ENCODE measurements at places on chromosomes 7 and 10. TPM values are rescaled to one million over a fixed set of nuclear protein-coding genes. Genes with fewer than 3 reads are reported as not detected.

- DNase-seq, result no peak
These were observed 2.1 kb upstream of the H2AZ2 start for GRCh38 chr7:44849885-44850544.

- no peak for DNase-seq
These were observed 40.4 kb upstream of the RASGEF1A start for GRCh38 chr10:43307306-43307705.

GRCh38 chr7:435630-436366, 83.8 kb downstream of the PDGFA start:
- peak; percentile 81 for DNase-seq

DNA sequence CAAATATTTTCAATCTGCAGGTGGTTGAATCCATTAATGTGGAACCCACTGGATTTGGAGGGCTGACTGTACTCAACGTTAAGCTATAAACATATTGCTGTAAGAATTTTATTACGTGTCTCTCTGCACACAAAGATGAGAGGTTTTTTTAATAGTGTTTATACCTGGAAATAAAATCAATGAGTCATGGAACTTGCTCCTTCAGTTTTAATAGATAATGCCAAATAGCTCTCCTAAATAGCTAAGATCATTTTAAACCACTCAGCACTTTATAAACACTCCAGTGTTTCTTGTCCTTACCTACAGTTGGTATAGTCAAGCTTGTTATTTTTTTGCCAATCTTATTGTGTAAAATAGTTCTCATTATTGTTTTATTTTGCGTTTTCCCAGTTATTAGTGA, 455.6 kb upstream of the FZD8 start:
- no peak for DNase-seq

DNA sequence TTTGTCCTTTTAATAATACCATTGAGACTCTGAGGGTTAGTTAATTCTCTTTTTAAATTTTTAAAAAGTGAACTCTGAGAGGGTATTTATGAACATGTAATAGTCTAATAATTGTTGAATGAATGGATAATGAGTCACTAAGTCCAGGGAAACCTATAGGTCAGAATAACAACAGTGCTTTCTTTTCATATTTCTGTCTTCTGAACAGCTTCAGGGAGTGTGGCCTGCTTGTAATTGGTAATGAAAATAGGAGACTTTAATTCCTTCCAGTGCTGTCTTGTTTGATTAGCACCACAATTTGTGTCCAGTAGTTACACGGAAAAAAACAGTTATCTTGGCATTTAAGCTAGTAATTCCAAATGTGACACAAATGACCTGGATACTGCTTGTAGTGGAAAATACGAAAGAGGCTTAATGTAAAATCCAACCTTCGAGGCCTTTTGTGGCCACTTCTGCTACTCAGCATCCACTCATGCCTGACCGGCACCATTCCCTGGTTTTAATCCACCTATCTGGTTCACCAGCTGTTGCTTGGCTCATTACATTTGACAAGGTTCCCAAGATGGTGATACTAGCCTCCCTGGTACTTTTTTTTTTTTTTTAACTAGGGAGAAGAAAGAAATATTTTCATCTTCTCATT, 149.3 kb upstream of the IMMP2L start:
- no peak for DNase-seq

Gene CREB5
- total RNA-seq, result 3.0 TPM

Gene CLCN1
- not detected for total RNA-seq
